Aorta (tissue), 5 donors: ENCODE measurements at places on chromosomes 3 and 15. TPM values are rescaled to one million over a fixed set of nuclear protein-coding genes. Genes with fewer than 3 reads are reported as not detected.

The TMEM158 gene
- 3.0 TPM for total RNA-seq

The PAK6 gene
- total RNA-seq, result 0.91 TPM

The SLC2A2 gene
- total RNA-seq, result not detected

The ARHGAP31 gene
- total RNA-seq, result 29.1 TPM

The ATP13A3 gene
- total RNA-seq, result 189 TPM

The IL17RC gene
- total RNA-seq, result 25.6 TPM

The CD80 gene
- 1.8 TPM for total RNA-seq

The GATM gene
- total RNA-seq, result 31.9 TPM

The TNFAIP8L3 gene
- 48.4 TPM for total RNA-seq

The ANKRD34C gene
- total RNA-seq, result 0.42 TPM

The CHRNA7 gene
- total RNA-seq, result 3.5 TPM

The KIF15 gene
- 0.93 TPM for total RNA-seq

The GNL3 gene
- total RNA-seq, result 70.3 TPM

The ZNF385D gene
- 118 TPM for total RNA-seq

The MAP6D1 gene
- total RNA-seq, result 1.7 TPM

The SEMA6D gene
- 9.0 TPM for total RNA-seq

The CCDC80 gene
- 241 TPM for total RNA-seq

The TRPC1 gene
- 29.2 TPM for total RNA-seq

The ACKR4 gene
- total RNA-seq, result 18.3 TPM

The DAG1 gene
- total RNA-seq, result 70.3 TPM

The CPLX3 gene
- total RNA-seq, result not detected

The CELF6 gene
- total RNA-seq, result 1.0 TPM

The TM4SF18 gene
- 3.1 TPM for total RNA-seq

The MME gene
- 3.1 TPM for total RNA-seq

The MAP2K5 gene
- 29.2 TPM for total RNA-seq

The RBP2 gene
- not detected for total RNA-seq

The PARP6 gene
- 63.1 TPM for total RNA-seq

The PRRT3 gene
- 1.7 TPM for total RNA-seq

The GPR149 gene
- not detected for total RNA-seq

The TMCC1 gene
- total RNA-seq, result 44.2 TPM

The INKA1 gene
- total RNA-seq, result 8.8 TPM

The FAM107A gene
- 10.2 TPM for total RNA-seq

The GOLGA6L9 gene
- 1.6 TPM for total RNA-seq

The SLC9A9 gene
- 12.6 TPM for total RNA-seq

The GABRA5 gene
- total RNA-seq, result not detected

The ROPN1B gene
- not detected for total RNA-seq

The GOLGA8J gene
- total RNA-seq, result not detected

The FBXO40 gene
- 0.13 TPM for total RNA-seq

The KBTBD8 gene
- 1.2 TPM for total RNA-seq
